H4 (cell line): ENCODE measurements at places on chromosomes 5 and 9.
A peak's percentile ranks its signal among the peaks of the same experiment; 100 is the strongest.

DNA sequence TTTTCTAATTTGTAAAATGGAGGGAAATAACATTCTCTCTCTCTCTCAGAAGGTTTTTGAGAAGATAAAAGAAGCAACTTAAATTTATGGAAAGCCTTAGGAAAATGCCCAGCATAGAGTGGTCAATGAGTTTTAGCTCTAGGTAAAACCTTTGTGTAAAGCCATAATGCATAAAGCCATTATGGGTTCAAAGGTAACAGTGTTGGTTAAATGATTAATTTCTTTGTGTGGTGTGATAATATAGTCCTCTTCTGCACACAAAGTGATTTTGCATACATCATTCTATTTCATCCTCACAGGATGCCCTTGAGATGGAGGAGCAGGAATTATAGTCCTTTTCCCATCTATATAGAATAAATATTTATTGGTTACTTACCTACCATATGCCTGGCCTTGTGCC lies 602.9 kb downstream of the CSNK1G3 start:
- no peak for DNase-seq

- no peak for DNase-seq
Observed at GRCh38 chr9:128249908-128250838, 25.6 kb downstream of the GOLGA2 start.

- DNase-seq, result no peak
Observed at GRCh38 chr5:95619514-95620029, 315 bp upstream of the GPR150 start.

GRCh38 chr9:94941211-94941875 lies 214.8 kb downstream of the AOPEP start:
- no peak for DNase-seq

- DNase-seq, result no peak
Observed at GRCh38 chr5:139688751-139689372, 40.7 kb downstream of the CXXC5 start.

DNA sequence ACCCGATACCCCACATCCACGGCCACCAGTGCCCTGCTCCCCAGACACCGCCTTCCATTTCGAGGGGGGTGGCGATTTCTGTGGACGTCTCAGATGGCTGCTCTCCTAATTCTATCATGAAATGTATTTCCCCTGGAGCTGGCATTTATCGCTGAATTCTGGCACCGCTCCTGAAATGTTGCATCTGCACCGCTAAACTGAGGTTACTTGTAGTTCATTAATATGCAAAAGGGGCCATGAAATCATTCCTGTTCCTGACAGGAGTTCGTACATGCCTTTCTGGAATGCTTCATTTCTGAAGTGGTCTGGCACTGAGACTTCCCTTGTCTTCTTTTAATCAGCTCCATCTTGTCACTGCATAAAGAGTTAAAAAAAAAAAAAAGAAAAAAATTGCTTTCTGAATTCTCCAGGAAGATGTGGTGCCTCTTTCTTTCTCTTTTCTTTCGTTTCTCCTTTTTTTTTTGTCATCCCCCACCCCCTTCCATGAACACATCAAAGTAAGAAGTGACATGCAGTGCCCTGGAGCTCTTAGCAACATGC lies 97.7 kb upstream of the SMARCA2 start:
- DNase-seq, result no peak

DNA sequence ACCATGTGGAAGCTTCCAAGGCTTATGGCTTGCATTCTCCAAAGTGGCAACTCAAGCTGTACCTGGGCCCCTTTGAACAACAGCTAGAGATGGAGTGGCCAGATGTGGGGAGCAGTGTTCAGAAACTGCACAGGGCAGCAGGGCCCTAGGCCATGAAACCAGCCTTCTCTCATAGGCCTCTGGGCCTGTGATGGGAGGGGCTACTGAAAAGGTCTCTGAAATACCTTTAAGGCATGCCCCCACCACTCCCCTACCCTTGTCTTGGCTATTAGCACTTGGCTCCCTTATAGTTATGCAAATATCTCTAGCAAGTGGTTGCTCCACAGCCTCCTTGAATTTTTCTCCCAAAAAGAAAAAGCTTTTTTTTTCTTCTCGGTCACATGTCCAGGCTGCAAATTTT lies 1014.6 kb downstream of the DTWD2 start:
- DNase-seq, result no peak

DNA sequence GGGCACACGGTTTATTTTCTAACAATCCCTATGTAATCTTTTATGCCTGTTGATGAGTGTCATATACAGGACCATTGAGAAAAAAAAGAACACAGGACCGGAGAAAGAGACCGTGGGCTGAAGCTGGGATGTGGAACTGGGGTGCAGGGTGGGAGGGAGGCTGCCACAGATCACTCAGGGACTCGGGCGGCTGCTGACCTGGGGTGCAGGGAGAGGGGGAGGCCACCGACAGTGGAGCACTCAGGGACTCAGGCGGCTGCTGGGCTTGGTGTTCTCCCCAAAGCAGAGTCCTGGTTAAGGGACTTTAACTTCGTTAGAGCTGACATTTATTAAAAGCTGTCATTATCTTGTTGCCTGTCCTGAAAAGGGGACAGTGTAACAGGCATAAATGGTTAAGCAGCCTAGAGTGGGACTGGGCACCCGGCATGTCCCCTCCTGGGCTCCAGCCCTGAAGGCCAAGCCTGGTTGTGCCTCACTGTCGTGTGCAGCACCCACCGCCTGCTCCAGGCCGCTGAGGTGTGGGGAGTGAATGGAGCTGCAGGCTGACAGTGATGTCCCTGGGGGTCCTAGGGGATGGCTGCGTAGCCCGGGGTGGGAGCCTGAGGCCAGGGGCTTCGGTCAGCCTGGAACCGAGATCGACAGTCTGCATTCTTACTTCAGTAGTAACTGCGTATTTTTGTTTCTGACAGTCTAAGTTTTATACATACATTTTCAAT lies 14.0 kb downstream of the NDUFS6 start:
- no peak for DNase-seq

DNA sequence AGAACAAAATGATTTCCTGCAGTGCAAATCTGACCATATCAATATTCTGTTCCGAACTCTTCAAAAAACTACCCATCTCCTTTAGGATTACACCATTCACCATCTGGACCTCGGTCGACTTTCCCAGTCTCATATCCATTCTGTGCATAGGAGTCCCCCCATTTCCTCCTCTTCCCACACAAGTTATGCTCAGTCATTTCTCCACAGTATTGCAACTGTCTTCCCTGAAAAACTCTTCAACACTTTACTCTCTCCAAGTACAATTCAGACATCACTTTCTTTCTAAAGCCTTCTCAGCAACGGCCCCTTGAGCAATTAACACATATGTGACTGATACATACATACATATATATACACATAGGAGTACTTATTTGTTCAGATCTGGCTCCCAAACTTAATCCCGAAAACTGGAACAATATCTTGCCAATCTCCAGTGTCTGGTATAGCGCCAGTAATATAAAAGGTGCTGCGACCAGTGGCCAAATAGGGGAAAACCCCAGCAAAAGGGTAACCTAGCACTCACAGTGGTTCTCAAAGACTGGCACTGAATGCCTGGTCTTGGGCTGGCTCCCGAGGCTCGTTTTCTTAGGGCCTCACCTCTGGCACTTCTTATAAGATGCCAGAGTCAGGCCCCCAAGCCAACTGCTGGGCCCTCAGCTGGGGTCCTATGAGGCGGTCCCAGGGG lies 629 bp downstream of the ZBTB26 start:
- no peak for DNase-seq

DNA sequence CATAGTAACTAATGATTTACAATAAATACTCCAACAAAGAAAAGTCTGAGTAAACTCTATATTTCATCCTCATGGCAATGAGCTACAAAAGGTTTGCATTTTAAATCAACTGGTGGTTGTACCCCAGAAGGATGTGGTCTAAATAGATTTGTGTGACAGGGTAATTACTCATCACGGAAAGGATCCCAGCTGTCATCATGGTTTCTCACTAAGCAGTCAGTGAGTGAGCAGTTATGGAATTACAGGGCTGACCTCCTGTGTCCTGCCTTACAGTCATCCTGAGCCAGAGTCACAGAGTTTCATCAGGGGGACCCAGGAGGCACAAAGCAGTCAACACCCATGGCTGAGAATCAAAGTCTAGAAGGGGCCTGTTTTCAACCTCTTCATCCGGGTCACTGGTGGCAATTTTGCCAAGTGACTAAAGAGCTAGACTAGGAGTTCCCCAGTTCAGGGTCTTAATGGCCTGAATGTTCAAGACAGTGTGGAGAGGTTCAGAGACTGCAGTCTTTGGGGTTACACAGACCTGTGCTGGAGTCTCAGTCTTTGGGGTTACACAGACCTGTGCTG lies 210.7 kb upstream of the SLC24A2 start:
- DNase-seq, result peak; percentile 41

GRCh38 chr9:135079018-135079417 lies 8.4 kb upstream of the OLFM1 start:
- no peak for DNase-seq

DNA sequence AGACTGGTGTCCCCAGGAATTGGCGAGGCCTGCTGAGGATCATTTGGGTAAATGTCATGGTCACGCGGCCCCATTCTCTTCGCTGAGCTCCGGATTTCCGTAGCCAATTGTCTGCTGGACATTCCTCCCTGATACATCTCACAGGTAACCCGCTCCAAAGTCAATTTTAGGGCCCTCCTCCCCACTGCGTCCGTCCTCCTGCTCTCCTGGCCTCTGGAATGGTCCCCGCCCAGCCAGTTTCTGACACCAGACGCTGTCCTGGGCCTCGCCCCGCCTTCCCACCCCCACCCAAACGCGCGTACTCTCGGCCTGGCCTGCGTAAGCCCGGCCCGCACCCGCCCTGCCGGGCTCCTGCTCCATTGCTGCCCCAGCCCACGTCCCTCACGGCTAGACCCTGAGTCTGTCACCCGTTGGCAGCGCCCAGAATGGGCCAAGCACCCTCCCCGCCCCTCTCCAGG lies 202.0 kb downstream of the AUH start:
- no peak for DNase-seq

- no peak for DNase-seq
Observed at GRCh38 chr9:20238921-20239320, 383.4 kb downstream of the MLLT3 start.

- DNase-seq, result no peak
Observed at GRCh38 chr5:172450861-172451695, 3.2 kb downstream of the SH3PXD2B start.

GRCh38 chr9:116952436-116952810 lies 265.3 kb downstream of the TRIM32 start:
- no peak for DNase-seq

GRCh38 chr5:100430268-100431195 lies 104.6 kb upstream of the FAM174A start:
- DNase-seq, result peak; percentile 49

GRCh38 chr9:101636247-101636646 lies 41.5 kb upstream of the PPP3R2 start:
- no peak for DNase-seq

GRCh38 chr9:93569621-93570174 lies 6.7 kb upstream of the PHF2 start:
- no peak for DNase-seq

- no peak for DNase-seq
Observed at GRCh38 chr5:127671218-127671617, 22.3 kb downstream of the CTXN3 start.

DNA sequence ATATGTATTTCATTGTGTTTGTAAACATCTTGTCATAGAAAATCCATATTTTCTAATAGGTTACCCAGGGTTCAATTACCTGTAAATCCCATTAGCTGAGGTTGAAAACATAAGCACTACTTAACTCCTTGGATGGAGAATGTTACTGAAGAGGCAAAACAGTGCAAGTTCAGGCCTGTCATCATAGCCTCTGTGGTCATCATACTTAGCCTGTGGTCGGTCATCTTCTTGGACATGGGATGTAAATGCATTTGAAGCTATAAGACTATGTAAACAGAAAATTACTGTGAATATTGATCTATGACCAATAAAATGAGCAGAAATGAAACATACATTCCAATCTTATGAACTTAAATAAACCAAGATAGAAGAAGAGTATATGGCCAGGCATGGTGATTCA lies 164.7 kb downstream of the CHSY3 start:
- DNase-seq, result no peak

DNA sequence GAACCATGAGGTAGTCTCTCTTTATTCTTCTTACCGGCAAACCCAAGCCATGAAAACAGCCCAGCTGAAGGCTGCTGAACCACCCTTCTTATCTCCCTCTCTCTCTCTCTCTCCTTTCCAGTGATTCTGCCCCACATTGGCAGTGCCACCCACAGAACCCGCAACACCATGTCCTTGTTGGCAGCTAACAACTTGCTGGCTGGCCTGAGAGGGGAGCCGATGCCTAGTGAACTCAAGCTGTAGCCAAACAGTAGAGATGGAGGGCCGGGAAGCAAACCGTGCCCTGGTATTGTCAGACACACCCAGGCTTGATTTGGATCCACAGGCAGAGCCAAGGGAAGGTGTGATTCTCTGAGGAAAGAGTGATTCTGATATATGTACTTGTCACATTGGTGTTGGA lies 14.0 kb downstream of the GRHPR start:
- no peak for DNase-seq

- no peak for DNase-seq
Observed at GRCh38 chr9:122364117-122364782, 6.6 kb upstream of the PTGS1 start.

DNA sequence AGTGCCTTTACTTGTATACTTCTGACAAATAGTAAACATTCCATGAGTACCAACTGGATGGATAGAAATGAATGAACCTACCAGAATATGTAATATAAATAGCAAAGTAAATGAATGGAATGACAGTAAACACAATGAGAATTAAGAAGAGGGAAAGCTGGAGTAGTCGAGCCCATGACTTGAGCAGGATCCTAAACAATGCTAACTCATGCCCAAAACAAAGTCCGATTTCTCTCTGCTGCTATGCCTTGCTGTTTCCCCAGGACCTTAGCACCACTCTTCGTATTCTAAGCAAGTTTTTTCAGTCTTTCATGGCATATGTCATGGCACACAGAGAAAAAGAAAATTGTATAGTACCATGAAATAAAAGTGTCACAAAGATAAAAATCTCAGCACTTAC lies 1.8 kb downstream of the XPA start:
- no peak for DNase-seq

DNA sequence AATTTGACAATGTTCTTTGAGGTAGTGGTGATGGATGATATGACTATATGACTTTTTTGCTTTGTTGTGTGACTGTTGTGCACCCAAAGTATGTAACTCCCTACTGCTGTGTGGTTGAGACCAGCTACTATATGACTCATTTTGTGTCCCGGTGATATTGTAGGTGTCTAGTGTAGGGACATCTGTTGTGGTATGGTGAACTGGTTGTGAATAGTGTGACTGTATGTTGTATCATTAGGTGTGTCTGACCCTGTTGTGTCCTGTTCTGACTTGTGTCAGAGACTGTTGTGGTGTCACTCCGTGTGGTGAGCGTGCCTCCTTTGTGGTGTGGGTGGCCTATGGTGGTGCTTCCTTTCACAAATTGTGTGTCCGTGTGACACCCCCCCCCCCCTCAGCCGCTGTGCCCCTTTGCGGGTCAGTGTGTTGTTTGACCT lies 11.2 kb upstream of the CXXC5 start:
- DNase-seq, result peak; percentile 64

- DNase-seq, result no peak
Observed at GRCh38 chr9:21491756-21492155, 9.6 kb upstream of the IFNE start.
